ENCODE measurements at places on chromosomes 12 and 14.

GRCh38 chr12:15851919-15852318 lies 30.3 kb upstream of the STRAP start:
- DNase-seq, result no peak

DNA sequence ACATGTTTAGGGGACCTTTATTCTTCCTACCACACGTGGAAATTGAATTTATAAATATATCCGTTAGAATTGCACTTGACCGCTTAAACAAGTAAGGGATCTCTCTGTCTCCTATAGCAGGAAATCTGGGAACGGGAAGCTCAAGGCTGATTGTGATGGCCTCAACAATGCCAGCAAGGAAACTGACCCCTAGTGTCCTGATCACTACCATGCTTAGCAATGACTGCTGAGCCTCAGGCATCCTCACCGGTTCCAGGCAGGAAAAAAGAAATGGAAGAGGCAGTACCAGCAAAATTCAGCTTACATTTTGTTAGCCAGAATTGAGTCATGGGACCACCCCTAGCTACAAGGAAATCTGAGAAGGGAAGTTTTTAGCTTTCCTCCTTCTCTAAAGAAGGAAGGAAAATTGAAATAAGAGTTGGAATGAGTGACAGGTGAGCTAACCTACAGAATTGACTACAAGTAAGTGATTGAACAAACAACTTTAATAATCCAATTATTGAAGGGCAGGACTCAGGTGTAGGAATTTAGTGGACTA lies 43.9 kb upstream of the AMN1 start:
- no peak for DNase-seq

DNA sequence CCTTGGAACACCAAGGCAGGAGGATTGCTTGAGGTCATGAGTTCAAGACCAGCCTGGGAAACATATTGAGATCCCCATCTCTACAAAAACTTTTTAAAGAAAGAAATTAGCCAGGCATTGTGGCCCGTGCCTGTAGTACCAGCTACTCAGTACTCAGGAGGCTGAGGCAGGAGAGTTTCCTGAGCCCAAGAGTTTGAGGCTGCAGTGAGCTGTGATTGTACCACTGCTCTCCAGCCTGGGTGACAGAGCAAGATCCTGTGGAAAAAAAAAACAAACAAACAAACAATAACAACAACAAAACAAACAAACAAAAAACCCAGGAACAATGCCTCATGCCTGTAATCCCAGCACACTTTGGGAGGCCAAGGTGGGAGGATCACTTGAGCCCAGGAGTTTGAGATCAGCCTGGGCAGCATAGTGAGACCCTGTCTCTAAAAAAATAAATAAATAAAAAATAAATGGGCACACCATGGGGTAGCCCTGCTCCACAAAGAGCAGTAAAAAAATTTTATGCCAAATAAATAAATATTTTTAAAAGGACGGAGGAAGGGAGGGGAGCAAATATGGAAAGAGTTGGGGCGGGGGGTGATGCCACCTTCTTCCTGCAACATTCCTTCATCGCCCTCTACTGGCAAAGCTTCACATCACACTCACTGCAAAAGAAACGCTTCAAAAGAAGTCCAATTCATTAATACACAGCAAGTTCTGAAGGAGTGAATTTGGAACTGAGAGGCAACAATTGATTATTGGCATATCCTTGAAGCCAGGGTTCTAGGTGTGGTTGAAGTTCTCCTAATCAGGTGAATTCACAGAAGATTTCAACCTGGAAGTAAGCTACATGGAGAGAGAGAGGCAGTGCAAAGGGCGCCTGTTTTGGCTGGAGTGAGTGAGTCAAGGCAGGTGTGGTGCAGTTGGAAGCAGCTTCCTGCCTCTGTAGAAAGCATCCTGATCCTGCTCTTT lies 8.8 kb upstream of the GNPTAB start:
- DNase-seq, result peak; percentile 9

DNA sequence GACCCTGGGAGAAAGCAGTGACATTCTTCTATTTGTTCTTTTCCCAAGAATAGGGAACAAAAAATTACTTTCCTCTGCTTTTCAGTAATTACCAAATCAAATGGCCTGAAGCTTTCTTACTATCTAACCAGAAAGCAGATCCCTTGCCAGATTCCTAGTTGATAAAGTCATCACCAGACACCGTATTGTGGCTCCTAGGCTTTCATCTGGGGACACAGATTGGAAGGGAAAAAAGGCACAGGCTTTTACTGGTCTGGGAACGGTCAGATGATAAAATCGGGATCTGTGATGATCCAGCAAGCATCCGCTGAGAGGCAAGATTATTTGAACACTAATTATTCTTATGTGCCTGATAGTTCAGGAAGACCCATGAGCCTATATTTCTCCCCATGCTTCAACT lies 79.1 kb upstream of the BCL2L14 start:
- DNase-seq, result no peak

DNA sequence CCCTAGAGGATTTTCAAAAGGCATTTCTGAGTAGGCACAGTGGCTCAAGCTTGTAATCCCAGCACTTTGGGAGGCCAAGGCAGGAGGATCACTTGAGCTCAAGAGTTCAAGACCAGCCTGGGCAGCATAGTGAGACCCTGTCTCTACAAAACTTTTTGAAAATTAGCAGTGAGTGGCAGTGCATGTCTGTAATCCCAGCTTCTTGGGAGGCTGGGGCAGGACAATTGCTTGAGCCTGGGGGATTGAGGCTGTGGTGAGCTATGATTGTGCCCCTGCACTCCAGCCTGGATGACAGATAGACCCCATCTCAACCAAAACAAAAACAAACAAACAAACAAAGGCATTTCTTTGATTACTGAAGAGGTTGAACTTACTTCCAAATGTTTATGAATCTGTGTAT lies 201.4 kb downstream of the KIF26A start:
- DNase-seq, result no peak

- DNase-seq, result no peak
Measured at GRCh38 chr14:103107941-103108748, 13.6 kb downstream of the EXOC3L4 start.

GRCh38 chr12:89706986-89707702 lies 1.5 kb downstream of the ATP2B1 start:
- no peak for DNase-seq
